GM12891 (cell line): ENCODE measurements at places on chromosomes 2 and 18.

DNA sequence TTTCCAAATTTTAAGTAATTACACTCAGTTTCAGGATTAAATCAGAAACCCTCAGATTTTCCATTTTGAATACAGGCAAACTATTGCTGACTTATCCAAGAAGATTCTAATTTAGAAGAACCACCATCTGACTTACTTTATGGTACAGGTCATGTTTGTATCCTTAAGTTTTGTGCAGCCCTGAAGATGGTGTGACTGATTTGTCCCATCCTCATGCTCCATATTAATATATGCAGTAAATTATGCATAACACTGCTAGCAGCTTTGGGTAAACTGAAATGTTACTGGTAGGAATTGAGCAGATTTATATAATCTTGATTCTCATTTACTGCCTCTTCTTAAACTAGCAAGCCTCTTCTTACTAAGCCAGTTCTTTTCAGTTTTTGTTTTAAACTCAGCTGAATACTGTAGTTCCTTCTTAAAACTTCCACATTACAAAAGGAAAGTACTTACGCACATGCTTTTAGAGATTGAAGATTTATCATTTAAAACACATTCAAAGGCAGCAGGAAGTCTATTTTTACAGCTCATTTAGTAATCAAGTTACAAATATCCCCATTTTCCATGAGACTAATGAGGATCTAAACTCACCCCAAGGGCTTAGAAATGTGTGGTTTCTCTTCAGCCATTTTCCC lies 25.7 kb downstream of the MEX3C start:
- DNase-seq: no peak

GRCh38 chr2:226657340-226658053 lies 142.1 kb downstream of the IRS1 start:
- DNase-seq: no peak

DNA sequence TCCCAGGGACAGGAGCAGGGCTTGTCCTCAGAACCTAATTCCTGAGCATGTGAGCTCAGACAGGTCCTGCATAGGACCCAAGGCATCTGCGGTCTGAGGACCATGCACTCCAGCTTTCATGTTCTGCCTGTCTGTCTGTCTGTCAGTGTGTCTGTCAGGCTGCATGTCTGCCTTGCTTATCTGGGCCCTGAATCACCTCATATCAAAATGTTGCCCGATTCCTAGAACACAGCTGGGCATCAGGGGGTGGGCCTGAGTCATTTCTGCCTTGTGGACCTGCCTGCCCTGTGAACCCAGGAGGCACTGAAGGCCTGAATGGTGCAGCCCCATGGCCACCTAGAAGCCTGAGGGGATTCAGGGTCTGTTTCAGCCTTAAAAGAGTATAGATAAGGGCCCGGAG lies 22.1 kb downstream of the INHBB start:
- DNase-seq: no peak

DNA sequence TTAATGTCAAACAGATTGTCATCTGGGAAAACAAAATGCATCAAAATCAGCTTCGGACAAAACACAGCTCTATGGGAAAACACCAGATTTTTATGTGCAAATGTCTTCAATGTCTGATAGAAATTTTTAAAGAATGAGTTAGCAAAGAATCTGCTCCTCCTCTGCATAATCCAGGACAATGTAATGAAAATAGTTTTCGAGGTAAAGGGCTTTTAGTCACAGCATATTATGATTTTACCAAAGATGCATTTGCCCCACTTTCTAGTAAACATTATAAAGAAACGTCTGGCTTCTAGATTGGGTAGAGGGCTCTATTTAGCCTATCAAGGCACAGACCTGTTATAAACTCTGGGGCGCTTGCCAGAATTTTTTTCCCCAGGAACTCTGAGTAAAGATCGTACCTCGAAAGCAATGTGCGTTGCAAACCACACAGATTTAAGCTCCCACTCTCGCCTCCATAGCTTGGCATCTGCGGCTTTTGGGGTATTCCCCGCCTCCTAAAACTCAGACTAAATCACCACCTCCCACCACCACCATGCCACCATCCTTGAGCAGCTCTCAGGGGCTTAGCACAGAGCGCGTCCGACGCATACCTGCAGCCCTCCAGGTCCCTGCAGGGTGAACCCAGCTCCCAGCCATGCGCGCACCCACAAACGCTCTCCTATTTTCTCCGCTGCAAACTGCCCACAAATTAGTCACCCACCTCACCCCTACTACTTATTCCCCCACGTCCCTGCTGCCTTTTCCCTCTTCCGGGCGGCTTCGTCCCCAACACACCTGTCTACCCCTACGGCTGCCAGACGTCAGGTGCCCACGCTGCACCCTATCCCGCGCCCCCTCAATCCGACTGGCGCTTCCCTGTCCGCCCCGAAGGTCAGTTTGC lies 829 bp downstream of the ACVR1C start:
- no peak for DNase-seq

DNA sequence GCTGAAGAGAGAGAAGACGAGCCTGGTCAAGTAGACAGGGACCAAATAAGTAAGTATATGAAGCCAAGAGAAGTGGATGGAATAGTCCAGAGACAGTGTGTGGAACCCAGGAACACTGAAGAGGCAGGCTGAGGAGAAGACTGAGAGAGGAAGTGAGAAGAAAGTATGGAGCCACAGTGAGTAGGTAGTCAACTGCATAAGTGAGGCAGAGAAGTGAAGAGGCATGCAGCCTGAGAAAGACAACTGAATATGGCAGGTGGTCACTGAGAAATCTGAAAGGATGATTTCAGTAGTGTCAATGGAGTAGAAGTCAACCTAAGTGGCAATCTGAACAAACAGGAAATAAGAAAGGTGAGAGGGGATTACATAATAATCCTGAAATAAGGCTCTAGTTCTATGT lies 55.4 kb downstream of the CWC22 start:
- no peak for DNase-seq
